ENCODE measurements at places on chromosomes 3 and 15.

DNA sequence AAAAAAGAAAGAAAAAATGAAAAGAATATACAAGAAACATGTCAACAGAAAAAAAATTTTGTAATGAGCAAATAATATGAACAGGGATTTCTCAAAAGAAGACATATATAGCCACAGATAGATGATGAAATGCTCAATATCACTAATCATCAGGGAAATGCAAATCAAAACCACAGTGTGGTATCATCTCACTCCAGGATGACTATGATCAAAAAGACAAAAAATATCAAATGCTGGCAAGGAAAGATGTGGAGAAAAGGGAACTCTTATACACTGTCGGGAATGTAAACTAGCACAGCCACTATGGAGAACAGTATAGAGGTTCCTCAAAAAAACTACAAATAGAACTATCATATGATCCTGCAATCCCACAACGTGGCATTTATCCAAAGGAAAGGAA, 94.1 kb downstream of the C3orf70 start:
- DNase-seq, result no peak

DNA sequence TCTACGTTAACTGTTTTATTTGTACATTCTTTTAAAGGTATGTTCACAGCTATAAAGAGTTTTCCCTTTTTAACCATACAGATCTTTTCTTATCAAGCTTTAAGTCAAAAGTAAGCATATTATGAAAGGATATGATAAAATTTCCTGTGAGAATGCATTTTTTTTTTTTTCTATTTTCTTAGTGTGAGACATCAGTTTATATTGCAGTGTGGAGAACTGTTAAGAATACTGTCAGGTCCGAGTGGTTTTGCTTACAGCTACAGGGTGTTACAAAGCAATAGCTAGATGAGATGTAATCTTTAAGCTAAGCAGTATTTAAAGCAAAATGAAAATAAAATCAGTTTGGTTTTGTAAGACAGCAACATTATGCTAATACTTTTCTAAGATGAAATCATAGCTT, 133.2 kb downstream of the SLC25A26 start:
- DNase-seq, result no peak

GRCh38 chr15:29134239-29134638, 135.4 kb downstream of the NSMCE3 start:
- DNase-seq, result no peak

- DNase-seq, result no peak
Observed at GRCh38 chr15:35583863-35584528, 38.0 kb upstream of the DPH6 start.

DNA sequence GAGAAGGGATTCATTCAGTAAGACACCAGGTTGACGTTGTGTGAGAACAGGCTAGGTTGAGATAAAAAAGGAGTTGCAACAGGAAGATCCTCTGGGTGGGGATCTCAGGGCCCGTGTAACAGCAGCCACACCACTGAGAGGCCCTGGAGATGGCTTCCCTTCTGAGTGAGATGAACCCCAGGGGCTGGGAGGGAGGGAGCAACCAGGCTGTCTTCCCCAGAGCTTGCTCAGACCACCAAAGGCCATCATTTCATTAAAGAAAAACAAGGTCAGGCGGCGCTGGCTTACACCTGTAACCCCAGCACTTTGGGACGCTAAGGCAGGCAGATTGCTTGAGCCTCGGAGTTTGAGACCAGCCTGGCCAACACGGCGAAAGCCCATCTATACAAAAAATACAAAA, 187.7 kb downstream of the ATP10A start:
- DNase-seq, result no peak

GRCh38 chr15:26050984-26051383, 187.9 kb upstream of the ATP10A start:
- DNase-seq, result no peak

DNA sequence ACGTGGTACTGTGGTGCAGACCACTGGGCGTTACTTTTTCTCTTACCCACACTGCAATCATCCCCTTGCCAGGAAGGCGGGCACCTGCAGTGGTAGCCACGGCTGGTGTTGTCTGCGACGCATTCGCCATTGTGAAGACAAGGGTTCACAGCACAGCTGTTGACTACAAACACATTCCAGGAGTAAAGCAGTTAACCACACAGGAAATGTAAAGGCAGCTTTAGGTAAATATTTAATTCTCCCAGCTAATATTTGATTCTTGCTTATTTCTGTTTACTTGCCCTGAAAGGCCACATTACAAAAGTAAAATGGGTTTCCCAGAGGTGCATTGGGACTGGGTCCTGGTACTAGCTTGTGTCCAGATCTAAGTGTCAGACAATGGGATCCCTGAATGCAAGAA, 45.4 kb downstream of the HEG1 start:
- DNase-seq, result no peak

GRCh38 chr3:183188895-183189462, 26.4 kb upstream of the LAMP3 start:
- DNase-seq, result no peak

DNA sequence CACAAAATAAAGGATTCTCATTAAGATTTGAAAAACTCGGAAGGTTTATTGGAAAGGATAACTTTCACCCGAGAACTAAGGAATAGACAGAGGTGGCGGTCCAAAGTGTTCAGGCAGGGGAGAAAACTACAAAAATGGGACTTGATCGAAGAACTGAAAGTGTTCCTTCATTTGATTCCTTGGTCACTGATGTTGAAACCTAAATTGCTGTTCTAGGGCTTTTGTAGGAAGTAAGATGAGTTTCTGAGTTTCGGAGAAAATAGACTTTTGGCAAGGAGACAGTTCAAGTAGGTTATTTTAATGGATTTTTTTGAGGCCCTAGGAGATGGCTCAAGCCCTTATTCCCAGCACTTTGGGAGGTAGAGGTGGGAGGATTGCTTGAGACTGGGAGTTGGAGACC, 1.4 kb downstream of the TRIP4 start:
- DNase-seq, result no peak

DNA sequence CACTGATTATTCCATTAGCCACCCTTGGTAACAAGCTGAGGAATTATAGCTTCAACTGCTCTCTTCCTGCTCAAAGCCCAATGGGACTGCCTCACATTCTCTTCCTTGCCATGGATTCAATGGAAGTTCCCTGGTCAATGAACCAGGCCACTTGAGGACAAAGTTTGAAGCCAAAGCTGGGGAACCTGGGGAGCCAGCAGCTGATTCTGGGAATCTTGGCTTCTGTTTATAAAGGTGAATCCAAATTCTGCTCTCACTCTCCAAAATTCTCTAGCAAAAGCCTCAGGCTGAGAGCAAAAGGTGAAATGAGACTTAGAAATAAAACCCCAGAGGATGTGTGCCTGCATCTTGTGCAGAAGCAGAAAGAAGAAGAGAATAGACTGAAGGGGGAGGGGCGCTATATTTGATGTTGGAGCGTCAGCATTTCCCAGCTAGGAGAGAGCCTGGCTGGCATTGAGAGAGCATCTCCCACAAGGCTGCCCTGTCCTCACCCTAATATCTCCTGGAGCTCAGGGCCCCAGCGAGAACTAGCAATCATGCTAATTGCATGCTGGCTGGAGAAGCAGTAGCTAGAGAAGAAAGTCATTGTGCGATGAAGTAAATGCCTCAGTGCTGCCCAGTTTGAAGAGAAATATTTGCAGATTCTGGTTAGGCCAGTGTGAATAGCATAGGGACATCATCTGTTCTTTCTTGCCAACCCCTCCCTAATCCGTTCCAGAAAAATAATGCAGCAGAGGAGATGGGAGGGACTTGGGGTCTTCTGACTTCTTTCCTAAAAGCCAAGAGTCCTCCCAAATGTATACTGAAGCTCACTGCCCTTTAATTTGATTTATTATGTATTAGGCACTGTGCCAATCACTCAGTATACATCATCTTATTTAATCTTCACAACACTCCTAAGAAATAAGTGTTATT, 34.9 kb upstream of the GAP43 start:
- DNase-seq, result no peak

DNA sequence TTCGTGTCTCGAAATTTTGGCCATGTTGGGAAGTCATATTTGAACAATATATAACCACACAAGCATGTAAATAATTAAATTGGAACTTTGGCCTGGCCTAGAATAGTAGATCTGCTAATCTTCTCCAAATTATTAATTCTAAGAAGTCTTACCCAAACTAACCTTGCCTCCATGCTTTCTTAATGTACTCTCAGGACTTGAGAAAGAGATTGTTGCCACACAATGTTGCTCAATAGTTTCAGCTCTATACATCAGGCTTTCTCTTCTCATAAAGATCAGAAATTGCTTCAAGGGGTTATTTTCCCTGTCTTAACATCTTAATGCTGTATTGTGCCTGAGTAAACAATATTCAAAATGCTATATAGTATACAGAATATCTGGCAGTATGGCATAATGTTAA, 202.7 kb upstream of the LRIG1 start:
- no peak for DNase-seq

Measured in GM06990 (cell line).